Suprapubic skin (tissue), 4 donors: ENCODE measurements at places on chromosomes 5 and 9.
A peak's percentile ranks its signal among the peaks of the same experiment; 100 is the strongest.

DNA sequence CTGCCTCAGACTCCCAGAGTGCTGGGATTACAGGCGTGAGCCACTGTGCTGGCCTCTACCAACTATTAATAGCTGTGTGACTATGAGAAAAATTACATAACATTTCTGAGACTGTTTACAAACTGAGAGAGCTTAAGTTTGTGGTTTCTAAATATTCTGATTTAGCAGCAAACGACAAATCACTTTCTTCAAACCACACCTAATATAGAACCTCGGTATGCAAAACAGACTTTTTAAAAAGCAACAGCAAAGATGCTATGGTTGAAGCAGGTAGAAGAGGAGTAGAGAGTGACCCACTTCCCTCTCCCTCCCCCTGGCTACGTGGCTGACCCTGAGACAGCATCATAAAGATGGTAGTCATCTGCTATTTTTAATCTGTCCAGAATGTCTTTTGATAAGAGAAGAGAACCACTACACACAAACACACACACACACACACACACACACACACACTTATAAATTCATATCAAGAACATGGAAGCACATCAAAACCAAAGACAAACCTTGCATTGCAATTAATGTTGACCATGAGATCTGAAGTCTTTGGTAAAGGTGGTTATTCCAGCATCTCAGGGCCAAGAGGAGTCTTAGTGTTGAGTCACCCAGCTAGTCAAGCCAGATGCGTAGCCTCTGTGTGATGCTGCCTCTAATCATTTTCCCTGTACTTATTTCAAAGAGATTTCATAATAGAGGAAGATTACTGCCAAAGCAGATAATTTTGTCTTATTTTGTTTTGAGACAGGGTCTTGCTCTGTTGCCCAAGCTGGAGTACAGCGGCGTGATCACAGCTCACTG is 58.1 kb upstream of the TMEM215 start:
- DNase-seq: no peak

DNA sequence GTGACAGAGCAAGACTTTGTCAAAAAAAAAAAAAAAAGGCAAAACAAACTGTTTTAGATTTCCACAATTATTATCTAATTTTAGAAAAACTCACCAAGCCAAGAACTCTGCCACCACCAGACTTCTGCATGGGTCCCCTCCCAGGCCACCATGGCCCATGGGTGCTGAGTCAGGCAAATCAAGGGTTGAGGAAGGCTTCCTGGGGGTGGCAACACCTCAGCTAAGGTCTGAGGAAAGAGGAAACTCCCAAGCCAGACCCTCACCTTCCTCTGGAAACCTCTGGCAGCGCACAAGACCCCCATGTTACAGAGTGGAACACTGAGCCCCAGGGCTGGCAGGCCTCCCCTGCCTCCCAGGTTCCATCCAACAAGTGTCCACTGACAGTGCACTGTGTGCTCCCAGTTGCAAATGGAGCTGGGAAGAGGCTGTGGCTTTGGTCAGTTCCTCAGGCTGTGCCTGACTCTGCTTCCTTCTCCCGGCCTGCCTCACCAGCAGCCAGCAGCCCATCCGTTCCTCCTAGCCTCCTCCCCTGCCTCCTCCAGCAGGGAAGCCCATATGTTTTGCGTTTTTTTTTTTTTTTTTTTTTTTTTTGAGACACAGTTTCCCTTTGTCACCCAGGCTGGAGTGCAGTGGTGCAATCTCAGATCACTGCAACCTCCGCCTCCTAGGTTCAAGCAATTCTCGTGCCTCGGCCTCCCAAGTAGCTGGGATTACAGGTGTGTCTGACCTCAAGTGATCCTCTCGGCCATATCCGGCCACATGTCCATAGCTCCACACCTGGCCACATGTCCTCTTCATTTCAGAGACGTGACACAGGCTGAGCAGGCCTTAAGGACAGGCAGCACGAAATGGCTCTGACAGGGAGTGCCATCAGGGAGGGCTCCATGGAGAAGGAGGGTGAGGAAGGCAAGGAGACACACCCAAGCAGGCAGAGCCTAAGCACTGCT is 3.5 kb upstream of the SUSD3 start:
- no peak for DNase-seq

DNA sequence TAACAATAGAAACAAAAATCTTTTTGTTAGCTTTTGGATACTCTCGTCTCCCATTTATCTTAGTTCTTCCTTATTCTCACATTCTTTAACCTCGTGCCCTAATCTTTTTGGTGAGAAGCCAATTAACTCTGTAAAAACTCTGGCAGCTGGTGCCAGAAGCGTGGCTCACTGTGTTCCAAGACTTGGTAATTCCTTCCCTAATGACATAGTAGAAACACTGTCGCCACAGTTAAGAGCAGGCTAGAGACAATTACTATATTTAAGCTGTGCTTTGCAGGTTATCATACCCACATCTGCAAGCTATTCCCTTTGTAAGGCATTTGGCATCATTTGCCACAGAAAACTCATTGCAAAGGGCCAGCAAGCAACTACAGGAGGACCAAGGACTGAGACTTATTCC is 160.9 kb upstream of the PIK3R1 start:
- DNase-seq: no peak

GRCh38 chr5:127042593-127042992 is 12.2 kb upstream of the MARCHF3 start:
- no peak for DNase-seq

DNA sequence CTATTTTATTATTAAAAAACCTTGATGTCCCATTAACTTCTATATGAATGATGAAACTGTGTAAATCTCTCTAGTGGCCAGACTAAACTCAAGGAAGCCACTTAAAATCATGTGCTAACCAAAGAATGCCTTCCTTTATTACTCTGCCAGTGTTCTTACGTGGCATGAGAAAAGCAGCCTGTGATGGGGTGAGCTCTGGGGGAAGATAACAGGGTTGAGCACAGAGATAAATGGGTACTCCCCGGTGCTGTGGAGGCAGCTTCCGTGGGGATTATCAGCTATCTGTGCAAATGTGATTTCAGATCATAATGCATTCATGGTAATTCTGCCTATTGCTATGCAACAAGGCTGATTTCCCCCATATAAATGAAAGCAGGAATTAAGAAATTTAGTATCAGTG is 181.3 kb downstream of the CAVIN4 start:
- no peak for DNase-seq

DNA sequence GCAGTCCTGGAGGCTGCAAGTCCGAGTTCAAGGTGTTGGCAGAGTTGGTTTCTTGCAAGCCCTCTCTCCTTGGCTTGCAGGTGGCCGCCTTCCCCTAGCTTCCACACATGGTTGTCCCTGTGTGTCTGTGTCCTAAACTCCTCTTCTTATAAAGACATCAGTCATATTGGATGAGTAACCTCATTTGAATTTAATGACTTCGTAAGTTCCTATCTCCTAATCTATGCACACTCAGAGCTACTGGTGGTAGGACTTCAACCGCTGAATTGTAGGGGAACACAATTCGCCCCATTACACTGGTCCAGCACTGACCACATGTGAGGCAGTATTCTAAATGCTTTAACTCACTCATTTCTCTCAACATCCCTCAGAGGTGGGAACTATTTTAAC is 25.9 kb upstream of the ADAMTS2 start:
- DNase-seq: no peak

DNA sequence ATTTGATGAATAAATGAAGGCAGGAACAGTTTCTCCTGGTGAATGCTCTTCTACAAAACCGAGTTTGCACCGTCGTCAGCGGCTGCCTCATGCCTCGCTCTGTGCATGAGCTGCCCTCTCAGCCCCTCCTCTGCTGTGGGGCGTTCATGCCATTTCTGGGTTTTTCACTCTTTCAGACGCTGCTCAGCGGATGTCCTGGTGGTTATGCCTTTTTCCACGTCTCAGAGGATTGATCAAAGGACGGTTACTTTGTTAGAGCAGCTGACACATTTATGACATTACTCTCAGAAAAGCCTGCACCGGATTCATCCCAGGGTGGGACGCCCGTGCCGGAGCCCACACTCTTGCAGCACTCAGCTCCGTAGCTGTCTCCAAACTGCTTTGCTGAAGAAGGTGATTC is 195.9 kb upstream of the PPP1R26 start:
- no peak for DNase-seq

DNA sequence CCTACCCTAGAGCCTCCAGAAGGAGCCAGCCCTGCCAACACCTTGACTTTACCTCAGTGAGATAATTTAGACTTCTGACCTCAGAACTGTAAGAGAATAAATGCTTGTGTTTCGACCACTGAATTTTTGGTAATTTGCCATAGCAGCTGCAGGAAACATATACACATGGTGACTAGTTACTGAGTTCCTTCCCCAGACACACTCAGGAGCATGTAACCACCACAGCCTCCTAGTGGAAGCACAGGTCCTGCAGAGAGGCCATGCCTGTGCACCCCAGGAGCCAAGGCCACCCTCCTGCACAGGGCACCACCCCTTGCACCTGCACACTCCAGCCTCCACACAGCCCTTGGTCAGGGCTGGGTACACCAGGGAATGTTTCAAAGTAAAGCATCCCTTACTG is 7.6 kb upstream of the CAMSAP1 start:
- DNase-seq: peak; percentile 26

GRCh38 chr5:14445013-14445412 is 136.6 kb upstream of the OTULINL start:
- DNase-seq: no peak

DNA sequence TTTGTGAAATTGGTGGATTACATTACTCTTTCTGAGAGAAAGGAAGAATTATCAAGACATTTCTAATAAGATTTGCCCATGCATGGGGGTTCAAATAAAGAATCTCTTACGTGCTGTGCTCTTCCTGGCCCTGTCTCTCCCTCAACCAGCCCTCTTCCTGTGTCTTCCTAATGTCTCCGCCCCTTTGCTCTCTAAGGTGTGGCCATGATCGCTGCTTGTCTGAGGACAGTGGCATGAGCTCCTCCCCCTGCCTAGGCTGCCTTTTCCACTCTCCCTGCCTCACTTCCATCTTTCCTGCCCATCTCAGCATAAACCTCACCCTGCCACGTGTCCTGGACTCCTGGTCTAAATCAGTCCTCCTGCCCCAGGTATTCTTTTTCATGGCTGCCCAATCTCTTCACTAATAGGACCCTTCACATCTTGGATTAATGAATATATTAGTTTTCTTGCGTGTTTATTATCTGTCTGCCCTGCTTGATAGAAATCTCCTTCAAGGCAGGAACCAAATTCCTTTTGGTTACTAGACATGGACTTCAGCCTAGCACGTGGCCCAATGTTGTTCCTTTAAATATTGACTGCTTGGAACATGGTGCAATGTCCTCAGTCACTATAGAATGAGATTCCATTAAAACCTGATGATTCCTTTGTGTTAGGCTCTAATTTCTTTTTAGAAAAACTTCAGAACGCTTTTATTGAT is 122.3 kb downstream of the MTRR start:
- DNase-seq: no peak

- DNase-seq: no peak
Observed at GRCh38 chr5:168848569-168848968, 269.4 kb upstream of the PANK3 start.

GRCh38 chr9:92619601-92620300 is 50.2 kb downstream of the IPPK start:
- no peak for DNase-seq

GRCh38 chr5:168916266-168916665 is 337.1 kb upstream of the PANK3 start:
- DNase-seq: no peak

DNA sequence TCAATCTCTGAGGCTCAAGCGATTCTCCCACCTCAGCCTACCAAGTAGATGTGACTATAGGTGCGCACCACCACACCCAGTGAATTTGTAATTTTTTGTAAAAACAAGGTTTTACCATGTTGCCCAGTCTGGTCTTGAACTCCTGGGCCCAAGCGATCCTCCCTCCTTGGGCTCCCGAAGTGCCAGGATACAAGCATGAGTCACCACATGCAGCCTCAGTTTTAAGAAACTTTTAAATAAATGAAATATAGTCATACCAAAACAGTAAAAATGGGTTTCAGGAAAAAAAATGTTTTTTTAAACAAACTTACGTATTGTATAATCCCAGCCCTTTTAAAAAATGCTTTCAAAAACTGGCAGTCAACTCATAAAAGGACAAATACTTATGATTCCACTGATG is 26.6 kb downstream of the FXN start:
- DNase-seq: no peak

- peak; percentile 90 for DNase-seq
Observed at GRCh38 chr9:12776513-12777055, 1.8 kb downstream of the LURAP1L start.

DNA sequence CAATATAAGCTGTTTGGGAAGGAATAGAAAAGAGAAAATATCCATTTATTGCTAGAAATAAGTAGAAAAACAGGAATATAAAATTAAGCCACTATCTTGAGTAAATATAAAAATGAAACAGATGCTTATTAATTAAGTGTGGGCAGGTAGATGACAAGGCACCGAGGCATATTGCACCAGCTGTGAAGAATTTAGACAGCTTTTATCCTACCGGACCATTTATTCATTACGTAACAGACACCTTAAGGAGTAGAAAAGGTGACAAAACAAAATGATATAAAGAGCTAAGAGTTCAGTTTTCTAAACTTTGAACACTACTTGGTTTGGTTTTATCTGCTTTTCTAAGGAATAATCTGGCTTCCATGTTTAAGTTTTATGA is 404.1 kb downstream of the PTPRD start:
- DNase-seq: no peak

- DNase-seq: no peak
Observed at GRCh38 chr5:143376195-143376779, 27.2 kb downstream of the NR3C1 start.

DNA sequence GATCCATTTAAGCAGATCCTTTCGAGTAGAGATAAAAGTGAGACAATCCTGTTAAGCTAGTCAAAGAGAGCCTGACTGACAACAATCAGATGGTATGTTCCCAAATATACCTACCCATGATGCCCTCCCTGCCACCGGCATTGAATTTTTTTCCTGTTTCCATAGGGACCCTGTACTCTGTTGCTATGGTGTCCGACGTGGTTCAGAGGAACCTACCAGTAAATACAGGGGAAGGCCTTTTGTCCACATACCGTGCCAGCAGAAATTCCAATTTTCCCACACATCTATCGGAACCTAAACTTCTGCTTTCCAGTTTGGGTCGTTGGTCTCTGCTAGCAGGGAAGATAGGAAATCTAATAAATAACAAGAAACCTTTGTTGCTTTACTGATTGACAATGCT is 64.7 kb downstream of the MEGF10 start:
- DNase-seq: no peak
